CD4-positive, alpha-beta T cell treated with Interleukin-17A for 4 hours (primary cell): ENCODE measurements at places on chromosomes 3 and 15.

DNA sequence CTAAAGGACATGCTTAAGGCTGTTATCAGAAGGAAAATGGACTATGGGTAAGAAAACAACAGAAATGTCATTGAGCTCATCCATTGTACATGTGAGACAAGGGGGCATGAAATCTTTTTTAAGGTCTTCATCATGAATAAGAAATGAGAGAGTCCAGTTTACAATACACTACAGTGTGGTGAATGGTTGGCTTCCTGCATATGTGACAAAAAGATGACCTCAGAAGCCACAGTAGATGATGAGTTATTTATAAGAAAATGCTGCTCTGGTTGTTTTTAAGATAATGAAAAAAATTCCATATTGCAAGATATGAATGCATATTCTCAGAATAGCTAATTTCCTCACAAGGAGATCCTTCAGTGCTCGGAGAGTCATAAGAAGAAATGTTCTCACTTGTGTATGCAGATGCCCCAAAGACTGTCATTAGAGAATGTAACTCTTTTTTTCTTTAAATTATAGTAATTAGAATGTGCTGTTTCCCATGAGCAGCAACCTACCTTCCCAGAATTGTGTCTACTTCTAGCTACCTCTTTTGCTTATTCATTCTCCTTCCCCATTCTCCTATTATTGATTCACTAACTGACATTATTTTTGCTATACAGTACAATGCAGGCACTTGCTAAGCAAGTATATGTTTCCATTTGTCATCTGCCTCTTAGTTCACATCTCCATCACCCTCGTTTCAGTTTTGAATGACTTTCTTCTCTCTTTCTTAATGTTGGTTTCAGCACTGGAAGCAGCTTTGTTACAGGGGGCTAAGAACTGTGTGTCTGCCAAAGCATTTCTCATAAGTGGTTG is 152.0 kb upstream of the PEX5L start:
- DNase-seq = no peak

DNA sequence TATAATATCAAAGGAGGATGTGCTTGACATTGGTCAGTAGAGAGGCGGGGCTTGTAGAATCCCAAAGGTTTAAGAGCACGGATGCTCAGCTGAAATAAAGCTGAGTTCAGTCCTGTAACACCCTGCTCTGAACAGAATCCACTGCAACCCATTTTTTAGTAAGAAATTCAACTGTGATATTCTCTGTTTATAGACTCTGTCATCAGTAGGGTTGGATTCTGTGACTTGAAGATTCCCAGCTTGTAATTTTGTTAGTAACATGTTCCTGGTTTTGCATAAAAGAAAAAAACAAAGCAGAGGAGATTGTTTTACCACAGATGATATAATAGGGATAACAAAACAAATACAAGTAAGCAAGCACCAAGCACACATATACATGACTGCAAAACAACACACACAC is 324.6 kb upstream of the NR2F2 start:
- DNase-seq = no peak

GRCh38 chr3:123312331-123313265 is 110.9 kb downstream of the SEC22A start:
- DNase-seq = no peak

- DNase-seq = no peak
Measured at GRCh38 chr15:58552505-58553364, 120.9 kb downstream of the LIPC start.

DNA sequence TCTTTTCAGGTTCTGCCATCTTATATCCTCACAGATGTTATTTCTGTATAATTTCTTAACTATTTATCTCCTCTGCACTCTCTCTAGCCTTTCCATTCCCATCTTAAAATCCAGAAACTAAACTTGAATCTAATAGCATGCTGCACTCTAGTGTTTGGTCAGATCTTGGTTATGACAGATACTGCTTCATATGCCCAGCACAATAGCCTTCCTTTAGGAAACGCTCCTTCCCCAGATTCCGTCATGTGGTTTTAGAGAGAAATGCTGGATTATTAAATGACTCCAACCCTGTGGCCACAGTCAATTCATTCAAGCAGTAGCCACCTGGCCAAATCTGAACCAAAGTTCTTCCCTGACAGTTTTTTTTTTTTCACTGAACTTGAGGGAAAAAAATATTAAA is 19.4 kb downstream of the RASGRP1 start:
- DNase-seq = no peak

DNA sequence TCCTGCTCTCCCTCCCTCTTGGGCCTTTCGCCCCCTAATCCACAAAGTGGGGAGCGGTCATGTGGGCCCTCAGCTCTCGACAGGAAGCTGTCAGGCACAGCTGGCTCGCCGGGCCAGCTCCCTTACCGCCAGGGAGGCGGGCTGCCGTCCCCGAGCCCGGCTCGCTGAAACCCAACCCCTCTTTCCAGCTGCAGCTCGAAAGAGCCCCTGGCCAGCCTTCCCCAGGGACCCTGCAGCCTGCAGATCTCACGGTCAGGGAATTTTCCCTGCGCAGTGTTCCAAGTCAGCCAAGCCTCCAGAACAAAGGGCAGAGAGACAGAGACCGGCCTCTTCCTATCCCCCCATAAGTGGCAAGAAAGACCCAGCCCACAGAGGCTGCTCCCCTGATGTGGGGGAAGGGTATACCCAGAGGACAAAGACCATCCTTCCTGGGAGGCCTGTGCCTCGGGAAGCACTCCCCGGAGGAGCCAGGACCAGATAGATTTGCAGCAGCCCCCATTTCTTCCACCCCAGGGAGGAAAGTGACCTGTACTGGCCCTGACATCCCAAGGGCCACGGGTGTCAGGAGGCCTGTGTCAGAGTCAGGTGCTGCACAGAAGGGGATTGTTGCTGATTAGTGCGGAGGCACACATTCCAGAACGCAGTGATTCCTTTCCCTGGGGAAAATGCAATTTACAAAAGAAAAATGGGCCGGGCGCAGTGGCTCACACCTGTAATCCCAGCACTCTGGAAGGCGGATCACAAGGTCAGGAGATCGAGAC is 32.6 kb downstream of the MAGEF1 start:
- DNase-seq = no peak

DNA sequence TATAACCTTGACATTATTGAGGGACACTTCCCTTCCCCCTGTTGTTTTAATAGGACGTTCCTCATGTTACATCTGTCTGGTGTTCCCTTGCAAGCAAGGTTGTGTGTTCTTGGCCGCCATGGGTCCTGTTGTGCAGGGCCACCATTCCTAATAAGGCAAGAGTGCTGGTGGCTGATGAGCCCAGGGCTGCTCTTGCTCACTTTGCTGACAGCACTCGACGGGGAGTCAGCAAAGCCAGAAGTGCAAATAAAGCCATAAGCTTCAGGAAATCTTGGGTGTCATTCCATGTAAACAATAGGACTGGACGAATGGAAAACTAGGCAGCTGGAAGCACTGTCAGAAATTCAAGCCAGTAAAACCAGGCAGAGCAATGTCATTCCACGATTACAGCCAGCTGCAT is 75.8 kb downstream of the SQOR start:
- DNase-seq = no peak

- no peak for DNase-seq
Measured at GRCh38 chr15:63354821-63355650, 26.6 kb downstream of the CA12 start.

- DNase-seq = no peak
Measured at GRCh38 chr3:59797533-59797932, 747.7 kb upstream of the CFAP20DC start.

DNA sequence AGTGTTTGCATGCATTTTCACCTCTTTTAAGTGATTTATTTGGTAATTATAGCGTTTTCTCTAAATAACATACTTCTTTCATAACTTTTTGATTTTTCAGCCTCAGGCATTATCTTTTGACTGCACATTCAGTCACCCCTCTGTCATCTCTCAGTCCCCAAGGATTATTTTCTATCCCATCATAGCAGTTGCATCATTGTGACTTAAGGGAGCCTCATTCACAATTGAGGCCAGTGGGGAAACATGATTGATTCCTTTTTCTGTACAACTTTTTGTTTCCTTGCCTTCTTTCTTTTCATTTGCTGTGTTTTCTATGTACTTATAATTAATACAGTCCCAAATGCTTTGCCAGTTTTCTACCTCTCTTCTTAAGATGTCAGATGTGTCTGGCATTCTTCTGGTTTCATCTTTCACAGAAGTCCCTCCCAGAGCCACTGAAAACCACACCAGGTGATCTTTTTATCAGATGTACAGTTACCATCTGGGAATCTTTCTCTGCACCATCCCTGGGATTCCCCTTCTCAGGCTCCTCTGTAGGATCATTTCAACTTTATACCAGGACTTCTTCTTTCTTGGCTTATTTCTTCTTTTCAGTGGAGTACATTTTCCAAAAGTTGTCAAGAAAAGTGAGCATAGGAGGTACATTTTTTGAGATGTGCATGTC is 151.4 kb downstream of the RAP2B start:
- DNase-seq = no peak

- no peak for DNase-seq
Measured at GRCh38 chr15:67901922-67902321, 62.1 kb upstream of the RNU6-1 start.

GRCh38 chr3:30114918-30115317 is 491.5 kb upstream of the TGFBR2 start:
- no peak for DNase-seq

DNA sequence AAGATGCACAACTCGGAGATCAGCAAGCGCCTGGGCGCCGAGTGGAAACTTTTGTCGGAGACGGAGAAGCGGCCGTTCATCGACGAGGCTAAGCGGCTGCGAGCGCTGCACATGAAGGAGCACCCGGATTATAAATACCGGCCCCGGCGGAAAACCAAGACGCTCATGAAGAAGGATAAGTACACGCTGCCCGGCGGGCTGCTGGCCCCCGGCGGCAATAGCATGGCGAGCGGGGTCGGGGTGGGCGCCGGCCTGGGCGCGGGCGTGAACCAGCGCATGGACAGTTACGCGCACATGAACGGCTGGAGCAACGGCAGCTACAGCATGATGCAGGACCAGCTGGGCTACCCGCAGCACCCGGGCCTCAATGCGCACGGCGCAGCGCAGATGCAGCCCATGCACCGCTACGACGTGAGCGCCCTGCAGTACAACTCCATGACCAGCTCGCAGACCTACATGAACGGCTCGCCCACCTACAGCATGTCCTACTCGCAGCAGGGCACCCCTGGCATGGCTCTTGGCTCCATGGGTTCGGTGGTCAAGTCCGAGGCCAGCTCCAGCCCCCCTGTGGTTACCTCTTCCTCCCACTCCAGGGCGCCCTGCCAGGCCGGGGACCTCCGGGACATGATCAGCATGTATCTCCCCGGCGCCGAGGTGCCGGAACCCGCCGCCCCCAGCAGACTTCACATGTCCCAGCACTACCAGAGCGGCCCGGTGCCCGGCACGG is 991 bp downstream of the SOX2 start:
- no peak for DNase-seq

- DNase-seq = no peak
Measured at GRCh38 chr3:96813820-96814650, at the start of gene EPHA6. Gene EPHA6 (plus strand): TSS chr3:96814594.

DNA sequence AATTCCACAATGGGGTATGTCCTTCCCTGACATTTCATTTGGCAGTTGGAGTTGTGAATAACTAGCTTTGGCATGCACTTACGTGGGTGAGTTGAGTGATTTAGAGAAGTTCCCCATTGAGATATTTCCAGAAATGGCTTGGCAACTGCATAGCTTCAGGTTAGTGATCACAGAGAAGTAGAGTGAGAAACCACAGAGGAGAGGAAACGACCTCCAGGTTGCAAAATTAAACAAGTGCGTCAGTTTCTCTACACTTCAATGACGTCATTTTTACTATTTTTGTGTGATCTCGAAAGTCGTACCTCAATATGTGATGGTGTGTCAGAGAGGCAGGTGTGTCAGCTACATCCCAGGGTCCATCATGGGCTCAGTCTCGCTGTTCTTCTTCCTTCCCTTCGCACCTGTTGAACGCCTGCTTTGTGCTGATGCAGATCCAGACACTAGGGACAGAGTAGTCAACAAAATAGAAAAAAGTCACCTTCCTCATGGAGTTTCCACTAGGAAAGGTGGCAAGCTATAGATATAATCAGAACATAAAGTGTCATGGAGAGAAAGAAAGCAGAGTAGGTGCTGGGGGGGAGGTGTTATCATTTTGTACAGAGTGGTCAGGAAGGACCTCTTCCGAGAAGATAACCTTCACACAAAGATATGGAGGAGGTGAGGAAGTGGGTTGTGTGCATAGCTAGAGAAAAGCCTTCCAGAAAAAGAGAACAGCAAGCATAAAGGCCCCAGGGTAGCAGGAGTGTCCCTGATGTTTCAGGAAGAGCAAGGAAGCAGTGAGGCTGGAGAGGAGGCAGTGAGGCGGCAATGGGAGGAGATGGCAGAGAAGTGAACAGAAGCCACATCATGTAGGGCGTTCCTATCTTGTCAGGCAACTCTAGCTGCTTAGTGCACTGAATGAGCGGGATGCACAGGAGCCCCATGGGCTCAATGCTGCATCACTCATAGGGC is 75.6 kb downstream of the MCTP2 start:
- no peak for DNase-seq

DNA sequence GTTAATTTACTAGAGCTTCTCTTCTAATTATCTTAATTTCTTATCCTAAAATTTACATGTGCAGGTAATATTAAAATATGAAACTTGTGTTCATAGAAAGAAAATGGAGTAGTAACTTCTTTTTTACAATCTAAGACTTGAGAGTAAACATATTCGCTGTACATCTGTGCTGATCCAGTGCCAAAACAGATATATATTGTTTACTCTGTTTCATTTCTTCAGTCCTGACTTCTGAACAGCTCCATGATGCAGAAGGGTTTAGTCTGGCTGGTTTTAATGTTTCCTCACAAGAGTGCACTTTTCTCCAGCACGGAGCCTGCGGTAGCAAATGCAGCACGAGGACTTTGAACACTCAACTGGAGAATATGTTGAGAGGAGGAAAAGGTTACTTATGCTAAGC is 306.8 kb downstream of the EPHA3 start:
- DNase-seq = no peak

DNA sequence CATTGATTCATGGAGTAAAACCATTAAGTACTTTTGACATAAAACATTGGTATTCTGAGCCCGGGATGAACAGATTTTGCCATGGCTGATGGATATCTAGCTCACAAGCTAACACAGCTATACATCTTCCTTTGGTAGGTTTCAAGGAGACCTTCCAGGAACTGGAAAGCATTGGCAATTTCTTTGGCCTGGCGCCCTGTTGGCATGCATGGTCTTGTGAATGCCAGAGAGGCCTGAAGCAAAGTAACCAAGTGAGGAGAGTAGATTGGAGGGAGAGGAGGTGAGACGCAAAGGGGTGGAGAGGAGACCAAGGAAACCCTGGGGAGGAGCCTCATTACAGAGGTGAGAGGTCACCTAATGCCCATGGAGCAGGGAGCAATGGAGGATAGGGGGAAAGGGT is 67.2 kb downstream of the SQOR start:
- DNase-seq = no peak

GRCh38 chr15:90095521-90095959 is 6.7 kb downstream of the IDH2 start:
- DNase-seq = peak; percentile 25

DNA sequence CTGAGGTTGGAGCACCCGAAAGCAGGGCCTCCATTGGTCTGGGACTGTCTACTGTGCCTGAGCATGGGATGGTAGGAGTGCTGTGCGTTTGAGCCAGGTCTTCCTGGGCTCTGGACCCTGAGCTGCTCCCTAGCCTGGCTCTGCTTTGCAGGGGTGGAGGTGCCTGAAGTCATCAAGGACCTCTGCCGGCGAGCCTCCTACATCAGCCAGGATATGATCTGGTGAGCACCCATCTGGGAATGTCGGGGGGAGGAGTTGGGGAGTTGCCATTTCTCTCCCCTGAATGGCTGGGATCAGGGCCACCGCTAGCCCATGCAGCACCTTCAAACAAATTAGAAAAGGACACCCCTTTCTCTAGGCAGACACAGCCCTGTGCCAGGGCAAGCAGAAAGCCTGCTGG is 20.7 kb downstream of the DUOX1 start:
- DNase-seq = no peak

GRCh38 chr3:26256224-26256623 is 366.3 kb upstream of the LRRC3B start:
- DNase-seq = no peak
